ENCODE measurements at places on chromosomes 6 and 20.
A peak's percentile ranks its signal among the peaks of the same experiment; 100 is the strongest.

- no peak for DNase-seq
Measured at GRCh38 chr6:100796049-100796823, 84.9 kb downstream of the ASCC3 start.

DNA sequence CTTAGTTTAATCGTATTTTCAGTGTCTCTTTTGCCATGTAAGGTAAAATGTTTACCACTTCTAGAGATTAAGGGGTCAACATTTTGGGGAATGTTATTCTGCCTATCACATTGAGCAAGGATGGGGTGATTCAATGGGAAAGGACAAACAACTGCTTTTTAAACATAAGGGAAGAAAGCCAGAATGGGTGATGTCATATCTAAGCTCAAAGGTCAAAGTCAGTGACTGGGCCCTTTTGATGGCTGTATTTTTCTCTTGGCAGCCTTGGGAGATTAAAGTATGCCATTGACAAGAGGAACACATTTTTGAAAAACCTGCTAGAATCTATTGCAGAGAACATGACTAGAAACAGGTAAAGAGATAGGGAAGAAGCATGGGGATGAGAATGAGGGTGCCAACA lies 477.3 kb upstream of the IRAK1BP1 start:
- DNase-seq: no peak

DNA sequence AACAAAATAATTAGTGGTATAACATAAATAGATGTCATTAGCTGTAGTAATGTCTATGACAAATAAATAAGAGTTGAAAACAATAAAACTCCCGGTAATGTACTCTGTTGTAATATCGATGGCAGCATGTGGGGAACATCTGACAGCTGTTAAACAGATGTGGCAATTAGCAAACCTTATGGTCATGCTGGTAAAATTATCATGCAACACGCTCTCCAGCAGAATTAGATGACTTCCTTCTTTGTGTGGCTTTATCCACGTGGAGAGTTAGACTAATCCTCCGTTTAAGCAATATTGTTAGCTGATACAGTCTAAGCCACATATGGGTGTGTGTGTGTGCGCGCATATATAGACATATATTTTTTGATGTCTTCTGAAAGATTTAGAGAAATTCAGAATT lies 77.7 kb upstream of the ZFP64 start:
- DNase-seq: no peak

DNA sequence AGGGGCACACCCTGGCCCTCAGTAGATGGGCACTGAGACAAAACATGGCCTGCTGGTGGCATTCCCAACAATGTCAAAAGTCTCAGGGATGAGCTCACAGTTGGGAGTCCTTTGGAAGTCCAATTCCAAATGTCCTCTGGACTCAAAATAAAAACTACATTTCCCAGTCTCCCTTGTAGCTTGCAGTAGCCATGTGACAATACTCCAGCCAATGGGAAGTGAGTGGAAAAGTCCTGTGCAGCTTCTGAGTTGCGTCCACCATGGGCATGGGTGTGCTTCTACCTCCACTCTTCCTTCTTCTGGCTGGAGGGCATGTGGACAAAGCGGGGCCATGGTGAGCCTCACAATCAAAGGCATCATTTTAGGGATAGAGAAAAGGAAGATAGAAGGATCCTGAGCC lies 5.8 kb upstream of the ADAM33 start:
- DNase-seq: no peak

DNA sequence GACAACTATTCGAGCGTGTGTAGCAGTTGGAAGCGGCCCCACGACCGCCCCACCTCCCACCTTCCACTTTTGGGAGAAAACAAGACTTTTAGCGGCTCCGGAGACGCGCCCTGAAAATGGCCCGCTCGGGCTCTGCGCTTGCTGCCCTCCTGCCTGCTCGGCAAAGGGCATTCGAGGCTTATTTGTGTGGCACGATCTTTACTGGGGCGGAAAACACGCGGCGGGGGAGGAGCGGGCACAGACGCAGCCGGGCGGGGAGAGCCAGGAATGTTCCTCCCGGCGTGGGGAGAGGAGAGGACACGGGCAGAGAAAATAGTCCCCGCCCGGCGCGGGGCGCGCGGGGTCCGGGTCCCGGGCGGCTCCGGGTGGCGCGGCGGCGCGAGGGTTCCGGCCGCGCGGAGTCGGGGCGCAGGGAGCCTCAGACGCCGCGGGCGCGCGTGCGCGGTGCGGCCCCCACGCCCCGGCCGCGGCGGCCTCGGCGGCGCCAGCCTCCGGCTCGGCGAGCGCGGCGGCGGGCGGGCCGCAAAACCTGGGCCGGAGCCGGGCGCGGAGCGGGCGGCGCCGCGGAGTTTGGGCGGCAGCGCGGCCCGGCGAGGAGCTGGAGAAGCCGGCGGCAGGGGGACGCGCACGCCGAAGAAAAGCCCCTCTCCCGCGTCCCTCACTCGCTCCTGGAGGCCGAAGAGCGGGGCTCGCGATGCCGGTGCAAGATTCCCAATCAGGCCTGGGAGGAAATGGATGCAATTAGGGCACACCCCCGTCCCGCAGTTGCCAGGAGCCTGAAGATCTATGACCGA lies 90.0 kb upstream of the ARID1B start:
- peak; percentile 61 for DNase-seq

- no peak for DNase-seq
Measured at GRCh38 chr6:5898102-5898501, 108.6 kb downstream of the NRN1 start.

- no peak for DNase-seq
Measured at GRCh38 chr6:155378276-155378675, 64.0 kb upstream of the TFB1M start.

- DNase-seq: no peak
Measured at GRCh38 chr20:21681234-21681921, 24.1 kb upstream of the PAX1 start.

DNA sequence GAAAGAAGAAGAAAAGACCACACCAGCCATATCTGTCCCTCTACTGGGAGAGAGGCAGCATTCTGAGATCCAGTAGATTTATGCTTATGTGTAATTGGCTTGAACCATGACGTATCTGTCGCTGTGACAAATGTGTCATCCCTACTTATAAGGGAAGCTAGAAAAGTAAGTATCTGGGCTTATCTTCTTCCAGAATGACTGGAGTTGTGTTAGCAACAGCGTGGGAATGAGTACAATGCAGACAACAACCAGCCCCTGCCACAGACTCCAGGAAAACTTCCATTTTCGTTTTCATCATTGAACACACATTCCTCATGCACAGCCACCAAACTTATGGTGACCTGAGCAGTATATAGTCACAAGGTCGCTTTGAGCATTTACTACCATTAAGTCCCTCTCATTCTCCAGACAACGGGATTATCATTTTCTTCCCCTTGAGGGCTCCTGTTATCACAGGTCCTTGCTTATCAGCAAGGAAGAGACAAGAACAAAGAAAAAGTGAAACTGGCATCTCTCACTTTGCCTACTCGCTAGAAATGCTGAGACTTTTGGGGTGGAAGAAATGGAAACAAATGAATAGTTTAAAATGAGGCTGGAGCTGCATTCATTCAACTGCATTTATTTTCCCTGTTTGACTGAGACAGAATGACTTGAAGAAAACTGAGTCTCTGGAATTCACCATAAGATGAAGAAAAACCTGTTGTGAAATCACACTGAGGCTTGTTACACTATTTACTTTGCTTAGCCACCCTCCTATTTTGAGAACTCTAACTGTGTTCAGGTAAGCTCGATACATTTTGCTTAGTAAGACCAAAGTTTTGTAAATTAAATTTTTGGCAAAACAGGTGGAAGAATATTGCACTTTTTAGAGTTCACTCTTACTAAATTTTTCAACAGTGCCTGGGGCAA lies 149.3 kb upstream of the FOXQ1 start:
- no peak for DNase-seq

GRCh38 chr20:49878977-49879376 lies 36.4 kb downstream of the SPATA2 start:
- DNase-seq: no peak

DNA sequence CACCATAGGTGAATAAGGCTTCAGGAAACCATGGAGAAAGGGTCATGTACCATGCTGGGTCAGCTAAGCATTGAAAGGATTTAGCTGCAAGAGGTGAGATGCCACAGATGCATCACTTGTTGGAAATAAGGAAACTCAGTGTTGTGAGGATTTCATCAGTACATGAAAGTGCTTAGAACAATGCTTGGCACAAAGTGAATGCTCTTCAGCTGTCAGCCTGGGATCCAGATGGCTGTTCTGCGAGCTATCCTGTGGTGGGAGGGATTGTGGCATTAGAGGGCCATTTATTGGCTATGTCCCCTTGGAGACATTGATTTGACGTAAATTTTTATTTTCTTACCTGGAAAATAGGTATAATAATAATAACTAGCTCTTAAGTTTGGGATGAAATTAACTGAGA lies 53.0 kb downstream of the ELOVL2 start:
- DNase-seq: no peak

DNA sequence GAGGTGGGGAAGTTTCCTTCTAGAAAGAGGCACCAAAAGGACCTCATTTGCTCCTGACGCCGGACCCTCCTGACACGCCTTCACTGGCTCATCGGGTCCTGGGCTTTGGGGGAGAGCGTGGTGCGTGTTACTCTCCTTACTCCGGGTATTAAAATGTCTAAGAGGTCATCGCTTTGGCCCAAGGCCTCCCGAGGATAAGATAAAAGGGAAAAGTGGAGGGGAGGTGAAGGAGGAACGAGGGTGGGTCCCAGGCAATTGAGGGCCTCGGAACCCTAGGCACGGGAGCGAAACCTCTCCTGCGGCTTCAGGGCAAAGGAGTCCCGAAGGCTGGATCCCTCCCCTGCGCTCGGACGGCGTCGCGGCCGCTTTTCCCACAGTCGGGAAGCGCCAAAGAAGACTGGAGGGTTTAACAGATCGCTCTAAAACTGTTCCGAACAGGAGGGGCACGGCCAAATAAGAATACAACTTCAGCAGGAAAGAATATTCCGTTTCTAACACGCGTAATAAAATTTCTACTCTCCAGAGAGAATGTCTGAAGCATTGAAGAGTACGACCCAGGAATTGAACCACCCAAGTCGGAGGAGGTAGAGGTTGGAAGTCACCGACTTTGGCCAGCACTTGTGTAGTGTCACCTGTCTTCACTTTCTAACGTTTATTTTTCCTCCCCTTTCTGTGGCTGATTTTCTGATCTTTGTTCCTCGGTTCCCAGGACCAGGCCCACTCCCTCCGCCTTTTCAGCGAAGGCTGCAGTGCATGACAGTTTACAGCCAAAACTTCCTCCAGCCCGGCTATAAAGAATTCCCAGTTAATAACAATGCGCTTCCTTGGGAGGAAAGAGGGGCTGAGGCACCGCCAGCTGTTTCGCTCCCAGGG lies 2.1 kb upstream of the TBXT start:
- no peak for DNase-seq

DNA sequence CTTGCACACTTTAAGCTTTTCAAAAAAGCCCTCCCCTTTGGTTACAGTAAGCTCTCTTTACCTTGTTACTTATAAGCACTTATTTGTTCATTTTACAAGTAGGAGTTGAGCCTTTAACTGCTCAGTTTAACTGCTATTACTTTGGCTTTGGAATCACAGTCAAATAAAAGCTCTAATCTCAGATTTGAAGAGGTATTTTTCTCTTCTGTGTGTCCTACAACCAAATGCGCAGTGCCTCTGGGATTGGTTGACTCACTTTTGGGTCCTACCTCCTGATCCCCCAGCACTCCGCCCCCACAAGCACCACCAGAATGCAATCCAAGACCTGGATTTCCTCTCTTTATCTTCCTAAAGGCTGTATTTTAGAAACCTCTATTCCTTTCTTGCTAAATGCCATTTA lies 2.5 kb downstream of the NCOA7 start:
- DNase-seq: no peak

GRCh38 chr6:67971812-67972211 lies 663.3 kb upstream of the ADGRB3 start:
- DNase-seq: no peak

GRCh38 chr6:73984571-73985210 lies 288.7 kb downstream of the CD109 start:
- DNase-seq: no peak

DNA sequence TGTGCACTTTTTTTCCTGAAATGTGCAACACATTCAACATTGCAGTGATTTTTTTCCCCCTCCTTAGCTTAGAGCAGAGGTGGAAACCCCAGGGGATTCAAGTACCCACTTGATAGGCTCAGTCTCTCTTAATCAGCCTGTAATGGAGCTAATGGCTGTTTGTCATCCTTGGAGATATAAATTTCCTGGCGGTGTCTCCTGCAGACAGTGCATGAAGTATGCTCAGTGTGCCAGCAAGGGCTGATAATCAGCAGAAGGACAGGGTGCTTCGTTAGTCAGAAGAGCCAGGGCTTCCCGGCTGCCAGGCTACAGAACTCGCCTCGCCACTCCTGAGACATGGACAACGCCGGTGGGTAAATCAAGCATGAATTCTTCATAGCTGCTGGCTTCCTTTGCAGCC lies 69.8 kb upstream of the PHACTR2 start:
- DNase-seq: no peak

- no peak for DNase-seq
Measured at GRCh38 chr6:72783666-72784065, 161.8 kb downstream of the KCNQ5 start.

DNA sequence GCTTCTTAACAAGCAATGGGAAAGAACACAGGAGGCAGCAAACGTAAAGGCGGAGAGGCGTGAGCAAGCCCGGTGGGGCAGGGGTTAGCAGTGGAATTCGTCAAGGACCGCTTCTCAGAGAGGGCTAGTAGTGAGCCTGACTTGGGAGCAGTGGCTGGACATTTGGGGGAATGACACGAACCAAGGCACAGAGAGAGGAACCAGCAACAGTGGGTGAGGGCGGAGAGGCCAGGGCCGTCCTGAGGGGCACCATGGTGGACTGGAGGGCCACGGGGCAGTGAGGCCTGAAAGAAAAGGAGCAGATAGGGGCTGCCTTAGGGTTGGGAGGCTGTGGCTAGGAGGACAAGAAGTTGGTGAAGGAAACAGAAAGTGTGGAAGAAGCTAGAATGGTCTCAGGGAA lies 12.1 kb upstream of the ARID1B start:
- DNase-seq: no peak

GRCh38 chr6:63819831-63820230 lies 184.2 kb downstream of the PHF3 start:
- DNase-seq: no peak

GRCh38 chr20:5065879-5066383 lies 53.8 kb downstream of the PCNA start:
- DNase-seq: no peak

GRCh38 chr20:61037498-61037897 lies 214.6 kb upstream of the CDH4 start:
- DNase-seq: no peak

- no peak for DNase-seq
Measured at GRCh38 chr6:112321941-112322424, 25.1 kb upstream of the RFPL4B start.

Data from progenitor cell of endocrine pancreas (in vitro differentiated cells).